ENCODE measurements at places on chromosomes 2 and 18.

- no peak for DNase-seq
Measured at GRCh38 chr2:102028470-102028869, 36.7 kb downstream of the IL1R2 start.

DNA sequence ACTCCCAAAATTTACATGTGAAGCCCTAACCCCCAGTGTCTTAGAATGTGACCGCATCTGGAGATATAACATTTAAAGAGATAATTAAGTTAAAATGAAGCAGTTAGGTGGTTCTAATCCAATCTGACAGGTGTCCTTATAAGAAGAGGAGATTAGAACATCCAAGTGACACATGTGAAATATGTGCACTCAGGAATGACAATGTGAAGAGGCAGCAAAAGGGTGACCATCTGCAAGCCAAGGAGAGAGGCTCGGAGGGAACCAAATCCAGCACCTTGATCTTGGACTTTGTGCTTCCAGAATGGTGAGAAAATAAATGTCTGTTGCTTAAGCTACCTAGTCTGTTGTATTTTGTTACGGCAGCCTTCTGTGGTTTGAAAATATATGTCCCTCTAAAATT is 165.4 kb downstream of the FIGN start:
- DNase-seq: no peak

DNA sequence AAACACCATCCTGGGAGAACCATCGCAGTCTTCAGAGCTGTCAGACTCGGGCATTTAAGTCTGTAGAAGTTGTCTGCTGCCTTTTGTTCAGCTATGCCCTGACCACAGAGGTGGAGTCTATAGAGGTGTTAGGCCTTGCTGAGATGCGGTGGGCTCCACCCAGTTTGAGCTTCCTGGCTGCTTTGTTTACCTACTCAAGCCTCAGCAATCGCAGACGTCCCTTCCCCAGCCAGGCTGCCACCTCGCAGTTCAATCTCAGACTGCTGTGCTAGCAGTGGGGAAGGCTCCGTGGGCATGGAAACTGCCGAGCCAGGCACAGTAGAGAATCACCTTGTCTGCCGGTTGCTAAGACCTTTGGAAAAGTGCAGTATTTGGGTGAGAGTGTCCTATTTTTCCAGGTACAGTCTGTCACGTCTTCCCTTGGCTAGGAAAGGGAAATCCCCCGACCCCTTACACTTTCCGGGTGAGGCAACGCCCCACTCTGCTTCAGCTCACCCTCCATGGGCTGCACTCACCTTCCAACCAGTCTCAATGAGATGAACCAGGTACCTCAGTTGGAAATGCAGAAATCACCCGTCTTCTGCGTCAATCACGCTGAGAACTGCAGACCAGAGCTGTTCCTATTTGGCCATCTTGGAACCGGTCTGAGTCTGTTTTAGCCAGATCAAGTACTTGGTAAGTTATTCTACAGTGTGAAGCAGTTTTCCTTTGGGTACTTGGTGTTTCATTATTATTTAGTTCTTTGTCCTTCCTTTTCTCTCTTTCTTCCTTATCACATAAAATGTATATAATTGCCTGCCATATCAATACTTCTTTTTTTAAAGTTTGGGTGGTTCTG is 71.5 kb downstream of the CDC42EP3 start:
- no peak for DNase-seq

GRCh38 chr2:120791962-120792297 is 56.3 kb downstream of the GLI2 start:
- DNase-seq: no peak

- no peak for DNase-seq
Measured at GRCh38 chr2:61167579-61167978, 5.6 kb downstream of the C2orf74 start.

DNA sequence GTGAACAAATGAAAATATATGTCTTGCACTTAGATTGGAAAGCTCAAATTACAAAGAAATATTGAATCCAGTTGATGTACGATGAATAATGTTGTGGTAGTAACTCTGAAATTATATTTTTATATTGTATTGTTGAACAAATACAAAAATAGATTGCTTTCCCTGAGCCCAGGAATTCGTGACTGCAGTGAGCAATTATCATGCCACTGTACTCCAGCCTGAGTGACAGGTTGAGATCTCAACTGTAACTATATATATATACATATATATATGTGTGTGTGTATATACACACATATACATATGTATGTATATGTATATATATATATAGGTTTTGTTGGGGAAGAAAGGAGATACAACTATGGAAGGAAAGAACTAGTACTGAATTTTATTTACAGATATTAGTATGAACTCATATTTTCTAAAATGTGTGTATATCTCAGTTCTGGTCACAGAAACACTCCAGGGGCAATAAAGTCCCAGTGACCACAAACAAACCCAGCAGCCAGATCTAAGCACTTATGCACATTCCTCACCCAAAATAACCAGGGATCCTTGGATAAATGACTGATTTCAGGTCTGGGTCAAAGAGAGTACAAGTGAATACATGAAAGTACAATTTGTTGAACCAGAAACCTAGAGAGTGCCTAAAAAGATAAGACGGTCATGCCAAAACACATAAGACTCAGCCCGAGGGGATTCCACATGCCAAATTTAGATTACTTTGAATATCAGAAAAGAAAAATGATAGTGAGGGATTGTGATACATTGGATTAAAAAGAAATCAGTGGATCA is 146.3 kb downstream of the TMX3 start:
- DNase-seq: no peak

DNA sequence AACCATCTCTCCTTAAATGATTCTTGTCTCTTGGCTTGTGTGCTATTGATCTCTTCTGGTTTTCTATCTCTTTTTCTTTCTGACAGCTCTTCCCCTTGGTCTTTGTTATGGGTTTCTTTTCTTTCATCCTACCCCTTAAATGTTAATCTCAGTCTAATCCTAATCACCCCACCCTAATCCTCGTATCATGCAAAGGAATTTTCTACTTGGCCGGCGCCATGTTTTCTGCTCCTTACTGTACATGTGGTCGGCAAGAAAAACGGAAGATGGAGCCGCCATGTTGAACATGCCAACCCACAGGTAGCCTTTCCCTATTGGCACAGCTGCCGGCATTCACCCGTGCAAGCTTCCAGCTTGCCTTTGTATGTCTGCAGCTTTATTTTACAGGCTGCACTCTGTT is 61.8 kb upstream of the VPS54 start:
- no peak for DNase-seq

DNA sequence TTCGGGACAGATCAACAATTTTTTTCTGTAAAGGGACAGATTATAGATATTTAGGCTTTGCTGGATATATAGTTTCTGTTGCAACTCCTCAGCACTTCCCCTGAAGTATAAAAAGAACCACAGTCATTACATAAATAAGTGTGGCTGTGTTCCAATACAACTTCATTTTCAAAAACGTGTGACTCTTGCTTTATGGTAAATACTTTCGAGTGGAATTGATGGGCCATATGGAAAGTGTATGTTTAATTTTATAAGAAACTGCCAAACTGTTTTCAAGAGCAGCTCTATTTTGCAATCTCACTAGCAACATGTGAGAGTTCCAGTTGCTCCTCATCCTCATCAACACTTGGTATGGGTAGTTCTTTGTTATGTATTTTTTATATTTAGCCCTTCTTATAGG is 370.9 kb downstream of the PLCL1 start:
- DNase-seq: no peak

DNA sequence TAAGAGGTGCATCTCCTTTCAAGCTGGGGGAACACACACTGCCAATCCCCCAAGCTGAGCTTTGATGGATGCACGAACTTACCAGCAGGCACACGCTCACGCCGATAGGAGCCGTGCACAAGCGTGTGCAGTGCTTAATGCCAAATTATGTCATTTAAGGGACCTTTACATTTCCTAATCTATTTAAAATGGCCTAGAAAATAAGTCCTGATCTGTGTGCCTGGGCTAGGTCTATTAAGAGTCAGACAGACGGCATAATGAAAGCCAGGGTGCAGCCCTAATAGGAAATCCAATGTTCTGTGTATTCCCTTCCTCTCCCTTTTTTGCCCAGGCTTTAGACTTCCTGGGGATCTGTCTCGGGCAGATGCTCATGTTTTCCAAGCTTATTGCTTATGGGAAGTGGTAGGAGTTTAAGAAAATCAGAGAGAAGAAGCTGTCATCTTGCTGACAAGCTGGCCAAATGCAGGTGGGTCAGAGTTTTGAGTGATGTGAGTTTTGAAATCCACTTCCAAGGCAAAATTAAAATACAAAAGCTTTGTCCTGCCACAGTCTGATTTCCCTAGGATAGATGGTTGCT is 142.6 kb downstream of the MYT1L start:
- no peak for DNase-seq

DNA sequence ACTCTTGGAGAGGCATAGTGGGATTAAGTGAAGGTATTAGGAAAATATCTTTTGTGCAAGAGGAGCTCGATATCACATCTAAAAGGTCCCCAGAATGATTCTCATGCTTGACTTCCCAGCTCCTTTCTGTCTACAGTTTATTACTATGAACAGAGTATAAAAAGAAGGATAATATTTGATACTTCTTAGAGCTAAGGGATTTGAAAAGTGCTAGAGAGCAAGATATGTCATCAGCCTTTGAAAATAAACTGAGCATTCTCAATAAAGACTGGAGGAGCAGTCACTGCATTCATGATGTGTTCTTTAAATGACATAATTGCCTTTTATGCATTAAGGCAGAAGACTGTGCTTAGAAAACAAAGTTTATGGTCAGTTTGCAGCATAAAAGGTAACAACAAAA is 543.2 kb upstream of the NRXN1 start:
- DNase-seq: no peak

GRCh38 chr18:23614891-23615290 is 28.6 kb upstream of the NPC1 start:
- no peak for DNase-seq

DNA sequence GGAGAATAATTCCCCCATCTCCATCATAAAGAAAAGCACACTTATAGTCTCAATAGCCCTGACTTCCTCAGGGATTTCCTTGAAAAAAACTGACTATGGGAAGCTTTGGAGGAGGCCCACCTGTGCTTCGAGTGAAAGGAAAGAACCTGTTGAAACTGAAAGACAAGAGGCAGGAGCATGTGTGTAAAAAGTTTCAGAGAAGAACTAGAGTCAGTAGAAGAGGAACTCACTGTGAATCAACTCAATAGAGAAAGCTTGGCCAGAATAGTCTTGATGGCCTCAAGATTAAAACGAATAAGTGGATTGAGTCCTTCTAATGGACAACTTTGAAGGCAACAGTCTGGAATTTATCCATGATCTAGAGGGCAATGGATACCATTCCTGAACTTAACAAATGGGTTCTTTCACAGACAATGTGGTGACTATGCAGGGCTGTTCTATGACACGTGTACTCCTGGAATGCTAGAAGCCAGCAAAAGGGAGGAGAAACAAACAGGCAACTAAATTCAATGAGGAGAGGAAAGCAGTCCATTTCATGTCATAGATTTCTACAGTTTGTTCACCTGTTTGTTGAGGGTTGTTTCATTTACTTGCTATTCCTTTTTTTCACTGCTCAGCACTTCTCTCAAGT is 442.3 kb downstream of the GRB14 start:
- DNase-seq: no peak

GRCh38 chr2:61789807-61790602 is 63.9 kb downstream of the FAM161A start:
- DNase-seq: no peak

DNA sequence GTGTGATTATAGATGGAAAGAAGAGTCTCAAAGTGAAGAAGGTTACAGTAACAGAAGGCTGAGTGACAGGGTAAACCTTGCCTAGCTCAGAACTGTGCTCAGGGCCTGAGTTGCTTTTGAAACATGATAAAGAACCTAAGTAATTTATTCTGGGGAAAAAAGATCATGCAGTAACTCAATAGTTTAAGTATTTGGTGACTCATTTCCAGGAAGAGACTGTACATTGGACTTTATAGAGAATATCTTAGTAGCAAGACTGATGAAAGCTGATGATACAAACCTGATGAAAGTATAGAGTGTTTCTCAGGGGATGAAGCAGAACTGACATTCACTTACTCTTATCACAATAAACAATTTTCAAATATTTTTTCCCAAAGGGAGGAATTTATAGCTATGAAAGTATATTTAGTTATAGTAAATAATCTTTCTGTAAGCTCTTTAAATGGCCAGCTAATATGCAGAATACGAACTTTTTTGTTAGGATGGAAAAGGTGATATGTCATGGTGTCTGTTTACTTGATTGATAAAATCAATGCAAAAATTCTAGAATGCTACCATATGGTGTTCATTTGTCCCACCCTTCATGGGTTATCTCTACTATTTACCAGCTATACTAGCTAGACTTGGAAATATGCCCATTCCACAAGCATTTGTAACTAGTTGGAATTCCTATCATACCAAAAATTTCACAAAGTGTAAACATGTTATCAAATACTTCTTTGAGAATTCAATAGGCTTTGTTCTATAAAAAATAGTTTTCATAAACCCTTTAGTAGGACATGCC is 1265.5 kb upstream of the ACVR2A start:
- no peak for DNase-seq

- no peak for DNase-seq
Measured at GRCh38 chr2:180722551-180723239, 257.7 kb upstream of the UBE2E3 start.

GRCh38 chr2:195600778-195601177 is 56.2 kb upstream of the SLC39A10 start:
- DNase-seq: no peak

GRCh38 chr2:29059624-29060023 is 14.7 kb downstream of the PCARE start:
- no peak for DNase-seq

- DNase-seq: peak; percentile 32
Measured at GRCh38 chr2:88690591-88691338, 708 bp upstream of the RPIA start.

- peak; percentile 50 for DNase-seq
Measured at GRCh38 chr18:68693091-68693815, 21.7 kb downstream of the TMX3 start.

- DNase-seq: no peak
Measured at GRCh38 chr2:120017201-120017600, 4.3 kb downstream of the EPB41L5 start.

GRCh38 chr18:67132919-67133318 is 383.6 kb downstream of the DSEL start:
- DNase-seq: no peak

DNA sequence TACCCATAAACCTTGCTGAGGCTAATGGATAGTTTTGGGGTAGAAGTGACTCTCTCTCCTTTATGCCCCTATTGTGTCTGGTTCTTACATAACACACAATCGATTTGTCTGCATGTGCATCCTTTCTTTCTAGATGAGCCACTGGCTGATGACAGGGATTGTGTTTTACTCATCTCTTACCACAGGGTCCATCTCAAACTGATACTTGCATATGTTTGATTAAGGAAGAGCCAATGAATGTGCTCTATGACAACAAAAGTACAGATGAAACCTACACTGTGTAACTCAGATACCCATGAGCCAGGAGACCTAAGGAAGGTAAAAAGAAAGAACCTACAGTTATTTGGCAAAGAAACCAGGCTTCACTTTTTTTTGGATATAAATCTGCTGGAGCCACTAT is 13.2 kb upstream of the BZW1 start:
- no peak for DNase-seq

DNA sequence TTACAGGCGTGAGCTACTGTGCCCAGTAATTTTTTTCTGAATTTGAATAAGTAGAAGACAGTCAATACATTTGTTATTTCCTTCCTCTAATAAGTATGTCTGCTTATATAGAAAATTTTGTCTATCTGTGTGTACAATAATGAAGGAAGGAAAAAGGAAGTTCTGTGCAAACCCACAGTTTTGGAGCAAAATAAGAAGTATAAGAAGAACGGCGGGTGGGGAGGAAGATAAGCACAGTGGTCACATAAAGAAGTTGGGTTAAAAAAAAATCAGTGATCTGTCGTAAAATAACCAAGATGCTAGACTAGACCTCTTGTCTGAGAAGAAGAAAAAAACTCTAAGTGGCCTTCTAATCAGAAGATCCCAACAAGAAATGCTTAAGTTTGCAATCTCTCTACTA is 20.2 kb downstream of the MGAT4A start:
- no peak for DNase-seq

Measured in right cardiac atrium (tissue), 5 donors.